Stimulated activated CD8-positive, alpha-beta memory T cell treated with anti-CD3 and anti-CD28 coated beads, Interleukin-2, amount 100 ng/mL, for 1 hour (primary cell): ENCODE measurements at places on chromosomes 5 and 9.

- DNase-seq: no peak
Observed at GRCh38 chr5:163104464-163104863, 332.9 kb upstream of the CCNG1 start.

DNA sequence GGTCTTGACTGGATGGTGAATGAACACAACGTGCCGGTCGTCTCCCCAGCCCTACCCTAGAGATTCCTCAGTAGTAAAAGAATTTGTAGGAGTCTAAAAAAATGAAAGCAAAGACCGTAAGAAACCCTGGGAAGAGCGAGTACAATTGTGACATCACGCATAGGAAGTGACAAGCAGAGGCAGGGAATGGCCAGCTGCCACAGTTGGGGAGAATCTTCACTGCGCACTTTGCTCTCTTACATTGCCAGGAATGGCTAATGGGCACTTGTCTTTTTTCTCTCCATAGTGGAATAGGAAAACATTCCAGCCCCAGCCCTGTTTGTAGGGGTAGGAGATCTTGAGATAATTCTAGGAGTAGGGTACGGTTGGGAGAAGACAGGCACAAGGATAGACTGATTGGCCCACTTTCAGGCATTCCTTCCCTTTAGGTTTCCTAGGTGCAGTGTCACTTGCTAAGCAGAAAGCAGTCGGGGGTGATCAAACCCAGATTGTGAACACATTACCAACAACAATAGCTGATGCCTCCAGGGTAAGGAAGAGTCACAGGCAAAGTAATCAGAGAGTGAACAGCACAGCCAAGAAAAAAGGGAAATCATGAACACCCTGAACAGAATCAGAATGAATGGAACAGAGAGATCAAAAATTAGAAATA is 302.7 kb downstream of the MAN2A1 start:
- no peak for DNase-seq

- DNase-seq: no peak
Observed at GRCh38 chr9:126504086-126504976, 109.4 kb upstream of the LMX1B start.

GRCh38 chr9:71096421-71097108 is 24.9 kb downstream of the TRPM3 start:
- DNase-seq: no peak

GRCh38 chr5:39671561-39671961 is 246.8 kb upstream of the DAB2 start:
- DNase-seq: no peak

GRCh38 chr9:70696694-70697335 is 282.4 kb upstream of the KLF9 start:
- DNase-seq: no peak

DNA sequence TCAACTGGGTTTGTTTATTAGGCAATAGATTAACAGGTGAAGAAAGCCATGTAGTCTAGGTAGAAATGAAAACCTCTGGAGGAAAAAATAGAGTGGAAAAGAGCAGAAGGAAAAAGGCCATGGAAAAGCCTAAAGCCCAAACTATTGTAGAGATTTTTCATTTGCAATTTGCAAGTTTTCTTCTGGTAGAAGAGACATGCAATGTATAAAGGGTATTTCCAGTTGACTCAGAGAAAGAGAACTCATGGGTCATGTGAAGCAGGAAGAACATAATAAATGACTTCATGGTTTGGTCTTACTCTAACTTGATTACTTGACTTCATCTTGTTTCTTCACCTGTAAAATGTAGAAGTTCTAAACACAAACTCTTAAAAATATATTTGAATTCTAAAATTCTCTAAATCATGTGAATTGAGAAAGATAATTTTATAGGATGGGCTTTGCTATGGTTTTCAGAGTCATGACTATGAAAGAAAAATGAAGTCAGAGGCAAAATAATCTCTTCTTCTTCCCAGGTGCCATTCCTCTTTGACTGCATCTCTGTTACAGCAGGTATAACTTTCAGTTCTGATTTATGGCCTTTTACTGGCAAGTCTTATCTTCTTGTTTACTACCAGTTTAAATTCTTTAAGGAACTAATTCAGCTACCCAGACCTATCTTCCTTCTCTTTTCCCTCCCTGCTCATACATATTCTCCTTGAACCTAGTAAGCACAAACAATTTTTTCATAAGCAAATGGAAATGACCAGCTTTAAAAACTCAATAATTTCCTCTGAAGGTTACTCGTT is 47.7 kb upstream of the TMC1 start:
- DNase-seq: no peak

- DNase-seq: no peak
Observed at GRCh38 chr5:25481463-25481862, 836.7 kb upstream of the CDH10 start.

- no peak for DNase-seq
Observed at GRCh38 chr9:97905228-97905627, 17.1 kb downstream of the TRMO start.

DNA sequence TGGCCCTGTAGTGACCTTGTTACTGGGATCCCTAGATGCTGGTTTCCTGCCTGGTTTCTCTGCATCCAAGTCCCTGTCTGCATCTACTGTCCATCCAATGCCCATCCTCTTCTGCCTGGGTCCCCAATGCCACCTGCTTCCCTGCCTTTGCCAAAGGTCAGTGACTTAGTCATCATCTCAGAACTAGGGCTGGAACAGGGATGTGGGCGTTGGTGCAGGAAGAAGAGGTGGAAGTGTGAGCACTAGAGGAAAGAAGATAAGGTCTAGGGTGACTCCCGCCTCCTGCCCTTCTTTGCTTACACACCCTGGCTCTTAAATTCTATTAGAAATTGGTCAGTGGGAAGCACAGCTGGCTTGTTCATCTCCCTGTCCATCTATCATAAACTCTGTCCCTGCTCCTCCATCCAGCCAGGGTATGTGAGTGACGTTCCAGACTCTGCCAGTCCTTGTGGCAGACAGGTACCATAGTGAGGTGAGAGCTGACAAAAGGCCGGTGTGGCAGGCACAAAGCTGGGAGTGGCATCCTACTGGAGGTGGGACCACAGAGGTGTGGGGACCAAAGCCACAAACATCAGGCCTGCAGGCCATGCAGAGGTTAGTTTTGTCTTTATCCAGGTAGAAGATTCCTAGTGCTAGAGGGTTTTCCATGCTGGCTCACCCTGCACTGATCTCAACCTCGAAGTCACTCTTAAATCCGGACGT is 9.2 kb downstream of the PTPN3 start:
- no peak for DNase-seq

GRCh38 chr9:71326360-71326759 is 204.9 kb upstream of the TRPM3 start:
- no peak for DNase-seq

GRCh38 chr5:135547590-135548254 is 12.0 kb upstream of the NEUROG1 start:
- no peak for DNase-seq

DNA sequence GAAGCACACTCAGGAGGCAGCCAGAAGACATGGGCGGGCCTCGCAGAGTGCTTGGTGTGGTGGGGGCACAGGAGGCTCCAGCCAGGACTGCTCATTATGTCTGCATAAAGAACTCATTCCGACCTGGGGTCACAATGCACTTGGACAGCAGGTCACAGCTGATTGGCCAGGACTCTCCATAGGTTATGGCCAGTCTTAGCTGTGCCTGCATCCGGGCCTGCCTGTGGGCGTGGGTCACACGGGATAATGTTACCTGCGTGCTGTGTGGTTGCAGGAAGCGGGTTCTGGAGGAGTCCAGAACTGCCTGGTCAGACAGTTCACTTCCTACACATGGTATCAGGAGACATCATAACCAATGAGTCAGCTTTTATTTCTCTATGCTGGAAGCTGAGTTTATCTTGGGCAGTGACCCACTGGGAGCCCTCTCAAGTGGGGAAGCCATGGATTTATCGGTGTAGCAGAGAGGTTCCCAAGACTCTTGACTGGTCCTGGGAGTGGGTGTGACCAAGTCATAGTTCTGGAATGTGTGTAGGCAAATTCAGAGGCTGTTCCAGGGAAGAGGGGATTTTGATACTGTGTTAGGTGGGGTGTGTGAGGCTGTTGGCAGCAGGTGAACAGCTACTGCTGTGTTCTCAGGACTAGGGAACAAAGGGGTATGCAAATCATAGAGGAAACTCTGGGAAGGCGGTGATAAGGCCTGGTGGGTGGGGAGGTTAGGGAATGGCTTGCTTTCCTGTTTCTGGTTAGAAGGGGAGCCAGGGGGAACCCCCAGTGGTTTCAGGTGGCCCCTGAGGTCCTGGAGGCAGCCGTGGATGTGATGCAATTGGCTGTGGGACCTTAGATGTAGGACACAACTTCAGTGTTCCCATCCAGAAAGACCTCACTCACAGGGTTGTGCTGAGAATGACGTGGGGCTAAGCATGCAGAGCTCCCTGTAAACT is 51.3 kb downstream of the ARHGEF37 start:
- no peak for DNase-seq

DNA sequence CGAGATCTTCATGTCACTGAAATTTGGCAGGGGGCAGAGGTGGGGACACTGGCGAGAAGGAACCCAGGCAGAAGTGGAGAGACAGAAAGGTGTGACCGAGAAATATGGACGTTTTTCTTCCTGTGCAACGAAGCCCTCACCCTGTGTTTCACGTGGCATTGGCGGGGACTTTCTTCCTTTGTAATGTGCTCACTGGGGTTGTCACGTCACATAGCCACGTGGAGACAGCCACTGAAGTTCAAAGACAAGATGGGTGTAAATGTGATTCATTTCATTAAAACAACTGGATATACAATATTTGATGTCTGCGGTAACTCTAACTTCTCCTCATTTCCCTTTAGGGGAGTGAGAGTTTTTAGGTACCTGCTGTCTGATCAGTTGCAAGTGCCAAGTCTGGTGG is 225.7 kb downstream of the FSTL4 start:
- DNase-seq: no peak

DNA sequence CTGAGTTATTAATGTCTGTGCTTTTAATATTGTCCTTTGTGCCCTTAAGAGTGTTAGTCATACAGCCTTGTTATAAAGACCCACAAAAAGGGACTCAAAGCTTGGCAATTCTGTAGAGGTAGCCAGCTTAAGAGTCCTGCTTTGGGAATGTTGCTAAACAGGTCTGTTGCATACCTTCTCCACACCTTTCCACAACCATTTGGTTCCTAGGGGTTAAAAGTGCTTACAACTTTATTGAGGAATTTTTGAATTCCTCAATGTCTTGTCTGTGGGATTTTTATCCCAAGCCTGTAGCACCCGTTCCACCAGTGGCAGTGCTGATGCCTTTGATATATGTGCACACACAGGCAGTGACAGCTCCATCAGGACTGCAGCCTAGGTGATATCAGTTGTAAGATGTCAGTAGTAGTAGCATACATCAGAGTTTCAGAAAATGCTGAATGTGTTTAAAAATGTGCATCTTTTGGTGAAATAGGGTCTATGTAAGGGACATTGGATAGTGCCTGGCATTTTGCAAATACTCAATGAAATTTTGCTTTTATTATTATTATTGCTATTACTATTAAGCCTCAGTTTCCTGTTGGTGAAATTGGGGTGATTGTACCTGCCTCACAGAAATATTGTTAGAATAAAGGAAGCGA is 68.5 kb downstream of the WWC1 start:
- DNase-seq: no peak
